ENCODE measurements at places on chromosomes 7 and 10.
A peak's percentile ranks its signal among the peaks of the same experiment; 100 is the strongest.

GRCh38 chr7:30453921-30454320 lies 24.7 kb downstream of the NOD1 start:
- DNase-seq = no peak

GRCh38 chr10:64518456-64518855 lies 997.3 kb downstream of the REEP3 start:
- no peak for DNase-seq

DNA sequence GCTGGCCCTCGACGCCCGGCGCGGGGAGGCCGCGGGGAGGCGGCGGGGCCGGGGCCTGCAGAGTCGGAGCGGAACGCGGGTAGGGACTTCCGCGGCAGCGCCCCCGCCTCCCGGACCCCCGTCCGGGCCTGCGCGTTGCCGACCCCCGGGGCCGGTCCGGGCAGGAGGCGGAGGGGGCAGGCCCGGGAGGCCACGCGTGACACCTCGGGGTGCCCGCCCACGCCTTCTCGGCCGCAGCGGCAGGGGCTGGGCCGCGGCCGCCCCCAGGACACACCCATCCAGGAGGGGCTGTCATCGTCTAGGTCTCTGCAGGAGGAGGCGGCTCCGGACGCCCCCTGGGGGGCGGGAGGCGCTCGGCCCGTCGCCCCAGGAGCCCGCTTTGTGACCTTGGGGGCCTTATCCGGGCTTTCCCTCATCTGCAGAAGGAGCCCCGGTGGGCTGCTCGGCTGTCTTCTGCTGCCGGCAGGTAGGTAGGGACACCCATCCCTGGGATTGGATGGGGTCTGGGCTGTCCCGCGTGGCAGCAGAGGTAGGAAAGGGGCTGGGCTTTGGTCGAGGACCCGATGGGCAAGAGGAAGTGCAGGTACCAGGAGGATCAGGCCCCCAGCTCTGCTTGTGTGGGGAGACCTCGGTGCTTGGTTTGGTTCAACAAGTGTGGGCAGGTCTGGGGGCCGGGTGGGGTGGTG lies 569 bp downstream of the ZNF316 start:
- DNase-seq = peak; percentile 50

DNA sequence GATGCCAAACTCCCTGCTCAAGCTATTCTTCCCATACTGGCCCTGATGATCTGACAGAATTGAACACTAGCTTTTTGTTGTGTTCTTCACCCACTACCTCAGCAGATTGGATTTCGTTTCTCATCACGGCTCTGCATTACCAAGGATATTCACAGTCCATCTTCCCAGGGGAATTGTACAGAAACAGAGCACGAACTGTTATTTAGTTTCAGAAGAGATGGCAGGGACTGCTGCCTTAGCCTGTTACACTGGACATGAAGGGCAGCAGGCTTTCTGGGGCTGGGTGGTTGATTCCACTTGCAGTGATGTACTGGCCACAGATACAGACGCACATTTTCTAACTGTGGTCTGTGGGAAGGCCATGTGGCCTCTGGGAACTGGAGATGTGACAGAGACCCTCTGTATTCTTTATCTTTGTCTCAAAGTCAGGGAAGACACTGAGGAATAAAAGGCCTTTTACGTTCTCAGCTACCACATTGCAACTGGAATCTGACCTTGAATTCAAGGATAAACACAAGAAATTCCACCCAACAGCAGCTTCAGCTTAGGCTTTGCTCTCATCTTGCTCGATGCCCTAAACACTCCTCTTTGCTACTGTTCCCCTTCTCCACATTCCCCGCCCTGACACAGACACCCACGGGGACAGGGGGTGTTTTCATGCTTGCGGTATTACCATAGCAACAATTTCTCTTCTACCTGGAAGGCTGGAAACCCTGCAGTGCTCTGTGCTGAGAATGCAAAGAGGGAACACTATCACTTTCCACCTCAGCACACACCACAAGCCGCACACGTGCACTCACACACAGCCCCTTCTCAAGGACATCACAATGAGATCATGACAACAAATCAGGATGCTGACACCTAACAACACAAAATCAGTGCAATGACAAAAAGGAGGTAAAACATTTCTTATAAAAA lies 81.7 kb downstream of the RNF216 start:
- no peak for DNase-seq

DNA sequence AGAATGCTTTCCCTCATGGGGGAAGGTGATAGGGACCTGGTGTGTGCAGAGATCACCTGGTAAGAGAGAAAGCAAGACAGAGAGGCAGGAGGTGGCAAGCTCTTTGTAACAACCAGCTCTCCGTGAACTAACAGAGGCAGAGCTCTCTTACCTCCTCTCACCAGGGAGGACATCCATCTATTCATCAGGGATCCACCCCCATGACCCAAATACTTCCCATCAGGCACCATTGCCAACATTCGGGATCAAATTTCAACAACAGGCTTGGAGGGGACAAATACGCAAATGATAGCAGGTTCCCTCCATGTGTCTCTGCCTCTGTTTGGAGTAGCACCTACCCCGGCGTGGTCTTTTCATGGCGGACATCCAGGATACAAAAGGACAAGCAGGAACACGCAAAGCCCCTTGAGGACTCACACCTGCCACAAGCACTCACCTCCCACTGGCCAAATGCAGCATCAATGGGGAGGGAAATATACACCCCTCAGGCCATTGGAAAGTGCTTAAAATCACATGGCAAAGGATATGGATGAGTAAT lies 431.2 kb upstream of the AUTS2 start:
- no peak for DNase-seq

DNA sequence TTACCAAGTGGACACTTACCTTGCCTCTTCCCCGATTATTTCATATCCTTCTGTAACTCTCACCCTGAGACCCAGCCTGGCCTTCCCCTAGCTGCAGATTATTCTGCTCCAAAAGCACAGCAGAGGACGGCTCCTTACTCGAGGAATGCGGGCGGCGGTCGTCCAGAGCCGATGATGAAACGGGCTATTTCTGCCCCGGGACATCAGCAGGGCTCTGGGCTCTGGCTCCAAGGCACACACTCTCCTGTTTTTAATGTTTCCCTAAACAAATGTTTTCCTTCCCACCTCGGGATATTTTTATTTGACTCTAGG lies 343 bp upstream of the C10orf71 start:
- DNase-seq = no peak

DNA sequence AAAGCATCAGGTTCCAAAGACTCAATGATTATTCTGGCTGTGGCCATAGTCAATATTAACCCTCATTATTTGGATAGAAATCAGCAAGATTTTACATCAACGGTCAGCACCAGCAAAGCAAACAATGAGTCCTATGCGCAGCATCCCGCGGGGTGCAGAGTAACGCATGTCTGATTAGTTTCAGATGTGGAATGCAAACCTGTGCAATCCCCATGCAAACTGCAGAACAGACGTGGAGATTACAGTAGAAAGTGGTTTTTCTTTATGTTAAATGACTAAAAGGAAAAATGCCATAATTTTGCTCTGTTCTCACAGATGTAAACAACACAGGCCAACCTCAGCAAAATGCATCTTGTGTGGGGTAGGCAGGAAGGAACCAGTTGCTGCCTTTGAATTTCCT lies 258.1 kb upstream of the GRB10 start:
- no peak for DNase-seq

- DNase-seq = no peak
Measured at GRCh38 chr10:30705625-30706149, 76.1 kb upstream of the LYZL2 start.

- DNase-seq = no peak
Measured at GRCh38 chr10:87930934-87931835, 67.8 kb downstream of the PTEN start.

- DNase-seq = no peak
Measured at GRCh38 chr10:61606959-61607907, 55.5 kb upstream of the CABCOCO1 start.

GRCh38 chr7:84877943-84878570 lies 308.8 kb downstream of the SEMA3D start:
- DNase-seq = no peak

DNA sequence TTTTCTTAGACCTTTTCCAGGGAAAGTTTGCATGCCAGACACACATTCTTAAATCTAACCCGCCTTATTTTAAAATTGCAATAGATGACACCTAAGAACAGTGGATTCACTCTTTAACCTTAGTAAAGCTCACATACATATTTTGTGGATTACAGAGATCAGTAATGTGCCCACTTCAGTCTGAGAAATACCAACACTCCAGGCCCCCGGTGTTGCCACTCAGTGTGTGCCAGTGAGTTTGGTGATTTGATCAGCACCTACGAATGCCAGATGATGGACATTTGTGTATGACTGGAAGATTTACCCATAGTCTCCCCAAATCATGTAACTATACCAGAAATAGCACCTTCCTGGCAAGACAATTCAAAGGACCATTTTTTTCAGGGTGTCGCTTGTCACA lies 2.6 kb downstream of the LRRN3 start:
- no peak for DNase-seq

GRCh38 chr10:70360215-70360614 lies 22.2 kb downstream of the LRRC20 start:
- no peak for DNase-seq

DNA sequence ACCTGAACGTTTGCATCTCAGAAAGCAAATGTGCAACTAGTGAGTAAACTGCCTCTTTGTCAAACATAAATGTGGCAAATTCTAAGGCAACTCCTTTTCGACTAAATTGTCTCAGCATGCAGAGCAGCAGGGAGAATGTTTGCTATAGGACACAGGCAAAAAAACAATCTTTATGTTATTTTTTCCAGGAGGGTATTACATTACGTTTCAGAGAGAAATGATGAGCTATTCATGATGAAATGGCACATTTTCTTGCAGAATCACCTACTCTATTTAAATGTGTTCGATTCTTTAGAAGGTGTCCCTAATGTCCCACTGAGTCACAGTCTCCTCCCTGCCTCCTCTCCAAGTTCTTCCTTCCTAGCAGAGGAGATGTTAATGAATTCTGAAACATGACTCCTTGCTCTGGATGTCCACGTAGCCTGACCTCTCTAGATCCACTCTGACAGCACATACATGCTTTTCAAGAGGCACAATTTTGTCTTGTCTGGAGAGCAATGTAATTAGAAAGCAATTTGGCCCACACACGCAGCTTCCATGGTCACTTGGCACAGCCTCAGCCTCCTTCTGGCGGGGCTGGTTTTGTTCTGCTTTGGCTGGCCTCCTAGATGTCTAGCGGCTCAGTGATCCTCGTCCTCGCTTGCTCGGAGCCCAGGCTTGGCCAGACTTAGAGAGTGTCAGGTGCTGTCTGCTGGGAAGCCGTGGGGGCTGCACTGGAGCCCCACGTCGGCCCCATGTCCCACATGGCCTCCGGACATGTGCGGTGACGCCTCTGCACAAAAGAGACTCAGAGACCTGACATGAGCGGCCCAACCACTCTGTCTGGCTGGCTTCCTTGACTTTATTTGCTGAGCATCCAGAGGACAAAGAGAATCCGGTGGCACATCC lies 125.7 kb upstream of the ZNF438 start:
- DNase-seq = no peak

DNA sequence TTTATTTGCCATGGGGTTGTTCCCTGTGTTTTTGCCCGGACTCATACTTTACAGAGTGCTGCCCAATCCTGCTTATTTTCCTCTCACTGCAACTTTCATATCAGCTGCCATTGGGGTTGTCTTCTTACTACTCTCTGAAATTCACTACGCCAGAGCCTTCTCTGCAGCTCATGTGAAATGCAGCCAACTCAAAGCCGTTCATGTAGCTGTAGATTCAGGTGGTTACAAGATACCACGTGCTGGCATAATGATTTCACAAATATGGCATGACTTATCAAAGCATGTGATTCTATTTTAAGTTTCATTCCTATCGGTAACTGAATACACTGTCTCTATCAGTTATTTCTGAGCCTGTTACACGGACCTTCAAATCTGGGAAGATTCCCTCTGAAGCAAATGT lies 130.3 kb upstream of the WNT16 start:
- no peak for DNase-seq

- no peak for DNase-seq
Measured at GRCh38 chr7:151081170-151082101, 827 bp upstream of the FASTK start.

DNA sequence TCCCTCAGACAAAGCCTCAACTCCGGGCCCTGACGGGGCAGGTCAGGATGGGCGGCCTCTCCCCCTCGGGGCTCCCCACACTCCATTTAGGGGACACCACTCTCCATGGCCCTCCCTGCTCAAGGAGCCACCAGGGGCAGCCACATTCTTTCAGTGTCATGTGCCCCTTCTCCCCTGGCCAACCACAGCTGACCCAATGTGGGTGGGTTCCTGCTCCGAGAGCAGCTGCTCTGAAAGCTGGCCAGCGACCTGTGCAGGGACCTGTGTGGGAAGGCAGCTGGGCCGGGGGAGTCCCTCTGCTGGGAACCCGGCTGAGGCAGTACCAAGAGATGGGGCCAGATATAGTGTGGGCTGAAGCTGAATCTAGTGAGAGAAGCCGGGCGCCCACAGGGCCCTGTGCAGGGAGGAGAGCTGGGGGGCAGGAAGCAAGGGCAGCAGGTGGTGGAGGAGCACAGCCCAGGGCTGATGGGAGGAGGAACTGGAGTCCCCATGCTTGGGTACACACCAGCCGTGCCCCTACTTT lies 40.6 kb upstream of the NPFFR1 start:
- peak; percentile 60 for DNase-seq

DNA sequence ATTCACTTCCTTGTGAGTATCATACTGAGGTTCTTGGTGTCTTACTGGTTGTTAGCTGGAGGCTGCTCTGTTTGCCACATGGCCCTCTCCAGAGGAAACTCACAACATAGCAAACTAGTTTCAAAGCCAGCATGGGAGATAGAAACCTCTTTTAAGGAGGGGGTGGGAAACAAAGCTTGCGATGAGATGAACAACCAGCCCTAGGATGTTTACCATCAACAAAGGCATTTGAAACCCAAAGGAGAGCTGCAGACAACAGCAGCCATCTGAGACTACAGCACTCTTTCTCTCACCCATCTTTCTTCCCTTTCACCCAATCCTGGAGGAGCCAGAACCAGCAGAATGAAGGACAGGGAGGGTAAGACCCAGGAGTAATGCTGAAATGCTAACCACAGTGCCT lies 182.1 kb downstream of the NEBL start:
- DNase-seq = no peak

DNA sequence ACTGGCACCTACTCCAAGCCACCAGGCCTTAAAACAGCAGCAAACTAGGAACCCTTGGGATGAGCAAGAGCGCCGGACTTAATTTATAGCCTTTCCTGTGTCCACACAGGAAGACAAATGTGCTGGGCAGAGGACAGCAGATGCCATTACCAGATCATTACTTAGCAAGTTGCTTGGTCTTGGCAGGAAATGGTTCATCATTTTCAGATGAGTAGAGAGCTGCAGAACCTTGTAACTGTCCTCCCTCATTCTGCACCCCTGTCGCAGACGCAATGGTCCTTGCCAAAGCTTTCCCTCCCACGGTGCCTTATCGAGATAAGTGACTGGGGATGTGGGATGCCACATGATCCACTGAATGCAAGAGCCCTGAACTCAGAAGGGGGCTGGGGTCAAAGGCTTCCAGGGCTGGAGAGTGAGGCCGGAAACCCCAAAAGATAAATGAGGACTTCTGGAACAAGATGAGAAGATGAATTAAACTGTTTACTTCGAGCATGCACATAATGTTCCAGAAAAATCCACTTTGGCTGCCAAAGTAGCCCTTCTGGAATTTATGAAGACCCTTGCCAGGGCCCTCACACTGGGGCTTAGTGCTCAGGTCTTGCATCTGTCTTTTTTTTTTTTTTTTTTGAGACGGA lies 145.6 kb upstream of the ZNF32 start:
- DNase-seq = no peak

GRCh38 chr10:132402781-132403241 lies 5.8 kb downstream of the PWWP2B start:
- no peak for DNase-seq
